ENCODE measurements at places on chromosomes 12 and 14.

GRCh38 chr12:29425722-29426121, 44.8 kb upstream of the ERGIC2 start:
- DNase-seq: no peak

DNA sequence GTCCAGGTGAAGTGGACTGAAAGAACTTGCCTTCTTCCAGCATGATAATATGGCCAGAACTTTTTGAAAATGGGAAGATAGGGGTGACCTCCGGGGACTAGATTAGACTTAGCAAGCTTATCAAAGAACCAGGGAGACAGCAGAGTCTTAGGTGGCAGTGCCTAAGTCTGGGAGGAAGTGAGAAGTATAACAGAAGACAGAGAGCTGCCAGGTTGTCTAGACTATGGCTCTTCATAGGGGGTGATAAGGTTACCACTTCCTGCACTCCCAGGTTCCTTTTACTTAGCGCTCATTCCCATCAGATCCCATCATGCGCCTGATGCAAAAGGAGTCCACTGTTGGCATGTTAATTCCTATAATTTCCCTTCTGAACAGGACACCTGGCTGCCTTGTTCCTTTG, 69.9 kb downstream of the PLXNC1 start:
- no peak for DNase-seq

GRCh38 chr12:1795221-1795784, 25.1 kb upstream of the LRTM2 start:
- DNase-seq: no peak

DNA sequence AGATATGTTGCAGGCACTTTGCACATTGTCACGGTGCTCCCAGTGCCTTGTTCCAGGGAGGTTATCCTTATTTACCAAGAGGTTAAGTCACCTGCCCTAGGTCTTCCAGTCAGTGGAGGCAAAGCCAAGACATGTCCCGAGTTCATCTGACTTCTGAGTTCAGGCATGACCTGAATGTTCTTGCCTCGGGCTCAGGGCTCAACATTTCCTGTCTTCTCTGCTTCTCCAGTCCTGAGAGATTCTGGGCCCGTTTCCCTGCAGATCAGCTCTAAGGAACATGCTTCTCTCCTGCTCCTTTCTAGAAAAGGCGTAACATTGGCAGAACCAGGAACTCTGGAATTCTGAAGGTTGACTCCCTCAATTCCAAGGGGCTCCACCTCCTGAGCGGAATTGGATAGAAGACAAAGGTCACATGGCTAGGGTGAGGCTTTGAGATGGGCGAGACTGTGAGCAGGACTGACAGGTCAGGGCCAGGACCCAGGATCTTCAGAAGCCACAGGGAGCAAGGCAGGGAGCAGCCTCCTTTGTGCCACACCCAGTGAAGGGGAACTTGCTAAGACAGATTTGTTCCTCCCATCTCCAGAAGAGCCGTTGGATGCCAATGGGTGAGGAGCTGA, 19.9 kb downstream of the BDKRB2 start:
- no peak for DNase-seq

DNA sequence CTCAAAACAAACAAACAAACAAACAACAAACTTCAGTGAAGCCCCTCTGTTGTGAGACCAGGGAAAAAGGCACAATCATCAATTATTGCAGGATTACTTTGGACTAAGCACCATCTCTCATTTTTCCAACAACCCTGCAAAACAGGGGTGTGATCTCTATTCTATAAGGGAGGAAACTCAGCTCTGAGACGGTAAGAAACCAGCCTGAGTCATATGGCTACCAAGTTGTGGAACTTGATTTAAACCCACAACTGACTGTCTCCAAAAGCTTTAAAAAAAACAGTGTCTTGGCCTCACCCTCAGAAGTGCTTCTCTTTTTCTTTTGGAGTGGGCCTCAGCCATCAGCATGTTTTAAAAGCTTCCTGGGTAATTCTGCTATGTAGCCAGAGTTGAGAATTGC, 49.8 kb downstream of the RIN3 start:
- peak; percentile 84 for DNase-seq

DNA sequence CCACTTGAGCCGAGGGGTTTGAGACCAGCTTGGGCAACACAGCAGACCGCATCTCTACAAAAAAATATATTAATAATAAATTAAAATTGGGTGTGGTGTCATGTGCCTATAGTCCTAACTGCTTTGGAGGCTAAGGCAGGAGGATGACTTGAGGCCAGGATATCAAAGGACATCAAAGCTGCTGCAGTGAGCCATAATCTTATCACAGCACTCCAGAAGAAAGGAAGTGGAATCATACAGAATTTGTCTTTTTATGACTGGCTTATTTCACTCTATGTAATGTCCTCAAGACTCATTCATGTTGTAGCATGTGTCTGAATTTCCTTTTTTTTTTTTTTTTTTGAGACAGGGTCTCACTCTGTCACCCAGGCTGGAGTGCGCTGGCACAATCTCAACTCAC, 43.9 kb upstream of the NUDT4 start:
- DNase-seq: no peak

- DNase-seq: no peak
Observed at GRCh38 chr14:101185073-101185835, 281.7 kb upstream of the RTL1 start.

GRCh38 chr12:26762186-26762585, 70.8 kb downstream of the ITPR2 start:
- DNase-seq: no peak

- DNase-seq: no peak
Observed at GRCh38 chr12:89477633-89478279, 46.8 kb downstream of the GALNT4 start.

- peak; percentile 97 for DNase-seq
Observed at GRCh38 chr14:98198385-98198784, 1073.6 kb downstream of the BCL11B start.

DNA sequence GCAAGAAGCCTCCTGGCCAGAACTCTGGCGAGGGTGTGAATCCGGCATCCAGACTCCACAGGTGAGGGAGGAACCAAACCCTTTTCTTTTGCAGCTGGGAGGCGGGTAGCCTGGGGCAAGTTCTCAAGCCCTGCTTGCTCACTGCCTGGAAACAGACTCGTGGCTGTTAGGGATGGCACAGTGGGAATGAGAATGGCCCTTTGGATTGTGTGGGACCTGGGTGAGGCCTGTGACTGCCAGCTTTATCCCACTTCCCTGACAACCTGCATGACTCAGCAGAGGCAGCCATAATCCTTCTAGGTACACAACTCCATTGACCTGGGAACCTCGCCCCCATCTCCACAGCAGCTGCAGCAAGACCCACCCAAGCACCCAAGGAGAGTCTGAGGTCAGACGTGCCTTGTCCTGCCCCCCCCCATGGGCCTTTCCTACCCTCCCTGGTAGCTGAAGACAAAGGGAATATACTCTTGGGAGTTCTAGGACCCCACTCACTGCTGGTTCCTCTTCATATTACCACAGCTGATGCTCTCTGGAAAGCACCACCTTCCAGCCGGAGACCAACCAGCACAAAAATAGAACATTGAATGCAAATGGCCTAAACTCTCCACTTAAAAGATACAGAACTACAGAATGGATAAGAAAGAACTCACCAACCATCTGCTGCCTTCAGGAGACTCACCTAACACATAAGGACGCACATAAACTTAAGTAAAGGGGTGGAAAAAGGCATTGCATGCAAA, 5.1 kb upstream of the GPR33 start:
- DNase-seq: peak; percentile 13

- no peak for DNase-seq
Observed at GRCh38 chr12:62190689-62191490, 69.3 kb upstream of the USP15 start.

DNA sequence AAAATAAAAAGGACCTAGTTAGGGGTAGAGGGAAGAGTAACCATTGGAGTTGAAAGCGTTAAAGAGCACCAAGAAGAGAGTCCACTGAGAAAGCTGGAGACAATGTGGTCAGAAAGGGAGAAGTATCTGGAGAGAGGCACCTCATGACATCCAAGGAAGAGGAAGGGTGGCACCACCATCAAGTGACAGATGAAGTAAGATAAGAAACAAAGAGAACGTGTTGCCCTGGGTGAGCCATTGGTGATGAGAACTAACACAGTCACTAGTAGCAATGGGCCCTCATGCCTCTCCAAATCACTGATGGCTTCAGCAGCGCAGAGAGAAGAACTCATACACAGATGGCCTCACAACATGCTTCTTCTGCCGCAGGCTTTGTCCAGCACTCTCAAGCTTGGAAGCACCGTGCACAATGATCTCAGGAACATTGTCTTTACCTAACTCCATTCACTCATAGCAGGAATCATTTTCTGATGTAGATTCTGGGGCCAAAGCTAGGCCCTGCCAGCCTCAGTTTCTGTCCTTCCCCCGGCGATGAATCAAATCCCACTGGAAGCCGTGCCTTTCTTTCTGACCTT, 252.9 kb downstream of the DPF3 start:
- no peak for DNase-seq

GRCh38 chr12:14156606-14157005, 175.2 kb upstream of the GRIN2B start:
- DNase-seq: peak; percentile 10

DNA sequence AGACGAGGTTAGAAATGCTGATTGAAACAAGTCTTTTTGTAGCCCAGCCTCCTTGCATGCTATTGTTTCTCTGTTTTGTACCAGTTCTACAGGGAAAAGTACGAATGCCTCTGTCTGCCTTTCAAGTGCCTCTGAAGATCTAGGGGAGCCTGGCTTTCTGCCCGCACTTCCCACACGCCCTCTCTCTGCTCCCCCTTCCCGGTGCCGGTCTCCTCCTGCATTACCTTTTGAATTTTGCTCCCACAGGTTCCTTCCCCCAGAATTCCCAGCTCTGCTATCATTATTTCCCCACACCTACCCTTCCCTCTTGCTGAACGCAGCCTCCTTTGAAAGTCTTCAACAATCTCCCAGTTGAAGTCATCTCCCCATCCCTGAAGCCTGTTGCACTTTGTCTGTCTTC, 689.7 kb downstream of the BCL11B start:
- DNase-seq: no peak

DNA sequence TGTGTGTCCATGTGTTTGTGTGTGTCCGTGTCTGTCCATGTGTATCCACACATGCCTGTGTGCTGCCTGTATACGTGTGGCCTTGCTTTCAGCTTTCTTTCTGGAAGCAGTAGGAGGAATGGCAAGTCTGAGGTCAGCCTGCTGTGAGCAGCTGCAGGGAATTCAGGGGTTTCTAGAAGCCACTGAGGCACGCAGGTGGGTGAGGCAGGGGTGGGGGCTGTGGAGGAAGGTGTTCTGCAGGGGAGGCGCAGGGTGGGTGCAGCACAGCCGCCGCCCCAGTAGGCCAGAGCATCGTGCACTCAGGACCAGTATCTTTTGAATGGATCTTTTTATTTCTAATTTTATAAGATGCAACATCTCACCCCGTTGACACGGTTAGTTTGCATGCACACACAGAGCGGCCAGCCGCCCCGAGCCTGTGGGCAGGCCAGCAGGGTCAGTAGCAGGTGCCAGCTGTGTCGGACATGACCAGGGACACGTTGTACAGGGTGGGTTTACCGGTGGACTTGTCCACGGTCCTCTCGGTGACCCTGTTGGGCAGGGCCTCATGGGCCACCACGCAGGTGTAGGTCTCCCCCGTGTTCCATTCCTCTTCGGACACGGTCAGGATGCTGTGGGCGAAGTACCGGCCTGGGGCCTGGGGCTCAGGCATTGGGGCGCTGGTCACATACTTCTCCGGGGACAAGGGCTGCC, 327.7 kb downstream of the TMEM121 start:
- no peak for DNase-seq

- no peak for DNase-seq
Observed at GRCh38 chr14:56709201-56709600, 101.1 kb downstream of the OTX2 start.

- no peak for DNase-seq
Observed at GRCh38 chr12:123141615-123142517, 9.0 kb downstream of the PITPNM2 start.

- DNase-seq: no peak
Observed at GRCh38 chr14:68970038-68970612, 9.0 kb downstream of the ACTN1 start.

GRCh38 chr14:71734076-71734475, 198.2 kb upstream of the RGS6 start:
- no peak for DNase-seq

GRCh38 chr14:49489341-49489740, 96.8 kb downstream of the RPS29 start:
- DNase-seq: no peak

GRCh38 chr12:103547929-103548328, 39.1 kb upstream of the STAB2 start:
- DNase-seq: no peak

- no peak for DNase-seq
Observed at GRCh38 chr14:23523229-23524016, 28.1 kb downstream of the ZFHX2 start.

GRCh38 chr14:22565391-22565945, 23.6 kb downstream of the DAD1 start:
- DNase-seq: peak; percentile 89

DNA sequence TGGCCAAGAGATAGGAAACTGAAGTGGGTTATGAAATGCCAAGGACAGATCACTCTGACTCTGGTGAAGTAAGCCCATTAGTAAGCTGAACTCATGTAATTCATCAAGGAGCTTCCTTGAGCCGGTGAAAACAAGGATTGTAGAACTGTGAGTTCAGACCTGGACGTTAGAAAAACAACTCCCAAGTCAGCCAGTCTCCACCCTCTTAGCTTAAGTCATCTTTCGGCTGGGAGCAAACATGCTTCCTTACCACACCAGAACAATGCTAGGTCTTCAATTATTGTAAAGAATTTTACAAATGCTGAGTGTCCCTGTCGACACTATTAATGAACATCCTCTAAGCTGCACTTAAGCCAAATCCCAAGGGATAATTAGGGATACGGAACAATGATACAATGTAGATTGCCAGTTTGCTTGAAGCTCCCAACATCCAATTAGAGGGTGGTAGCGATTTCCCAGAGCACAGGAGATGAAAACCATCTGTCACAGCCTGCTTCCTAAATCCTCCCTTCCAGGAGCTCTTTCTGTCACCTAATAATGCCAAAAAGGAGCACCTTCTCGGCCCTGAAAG, 45.7 kb upstream of the VASH1 start:
- DNase-seq: no peak

- DNase-seq: no peak
Observed at GRCh38 chr14:43671716-43672485, 835.2 kb downstream of the FSCB start.

DNA sequence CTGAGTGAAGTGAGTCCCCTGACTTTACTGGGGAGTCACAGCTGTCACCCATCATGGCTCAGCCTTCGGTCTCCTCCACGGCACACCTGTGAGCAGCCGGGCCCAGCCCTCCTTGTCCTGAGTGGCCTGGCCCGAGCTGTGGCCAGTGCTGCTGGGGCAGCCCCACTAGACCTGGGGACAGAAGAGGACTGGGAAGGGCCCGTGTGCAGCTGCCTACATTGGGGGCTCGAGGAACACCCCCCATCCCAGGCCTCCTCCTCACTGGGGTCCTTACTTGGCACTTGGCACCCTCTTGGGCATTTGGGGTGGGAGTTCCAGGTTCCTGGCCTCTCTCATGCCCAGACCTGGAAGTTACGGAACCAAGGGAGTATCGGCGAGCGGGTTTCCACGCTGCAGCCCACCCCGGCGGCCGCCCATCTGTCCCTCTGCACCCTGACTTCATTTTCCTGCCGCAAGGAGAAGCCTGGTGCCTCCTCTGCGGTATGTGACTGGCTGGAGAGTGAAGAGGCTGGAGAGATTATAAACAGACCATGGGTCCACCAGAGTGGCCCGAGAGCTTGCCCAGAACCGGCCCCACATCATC, 179.7 kb downstream of the KIF26A start:
- DNase-seq: no peak

GRCh38 chr14:69481815-69482568, 2.5 kb upstream of the PLEKHD1 start:
- peak; percentile 82 for DNase-seq

Data from GM12865 (cell line).